Activated CD4-positive, alpha-beta T cell treated with anti-CD3 and anti-CD28 coated beads, Interleukin-2, Interleukin-6, amounts not matched to agents 100 ng/mL and 50 ng/mL, durations not matched to agents 16 hours and 8 hours (primary cell): ENCODE measurements at places on chromosomes 12 and 14.
A peak's percentile ranks its signal among the peaks of the same experiment; 100 is the strongest.

DNA sequence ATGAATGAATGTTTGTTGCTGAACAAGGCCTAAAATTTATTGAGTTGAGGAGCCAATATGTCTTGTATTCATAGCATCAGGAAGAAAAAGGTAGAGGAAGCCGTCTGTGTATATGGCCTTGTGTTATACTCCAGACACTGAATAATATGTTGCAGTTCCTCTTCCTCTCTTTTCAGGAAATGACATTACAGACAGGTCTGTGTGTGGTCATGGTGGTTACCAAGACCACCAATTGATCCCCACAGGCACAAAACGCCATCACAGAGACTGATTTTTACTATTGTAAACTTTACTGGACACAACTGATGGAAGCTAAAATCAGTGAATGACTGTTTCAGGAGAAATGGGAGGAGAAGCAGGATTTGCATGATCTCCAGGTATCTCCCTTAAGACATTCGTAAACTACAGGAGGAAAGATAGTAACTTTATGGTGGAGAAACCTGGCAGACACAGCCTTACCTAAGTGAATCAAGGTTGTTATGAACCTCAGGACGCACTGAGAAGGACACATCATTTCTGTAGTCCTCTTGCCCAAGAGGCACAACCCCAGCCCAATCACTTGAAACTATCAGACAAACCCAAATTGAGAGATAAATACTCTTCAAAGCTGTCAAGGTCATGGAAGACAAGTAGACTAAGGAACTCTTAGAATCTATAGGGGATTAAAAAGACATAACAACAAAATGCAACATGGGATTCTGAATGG lies 334.1 kb upstream of the RGS6 start:
- DNase-seq, result peak; percentile 67

- peak; percentile 66 for DNase-seq
Measured at GRCh38 chr14:50085570-50086320, 30.6 kb downstream of the VCPKMT start.

DNA sequence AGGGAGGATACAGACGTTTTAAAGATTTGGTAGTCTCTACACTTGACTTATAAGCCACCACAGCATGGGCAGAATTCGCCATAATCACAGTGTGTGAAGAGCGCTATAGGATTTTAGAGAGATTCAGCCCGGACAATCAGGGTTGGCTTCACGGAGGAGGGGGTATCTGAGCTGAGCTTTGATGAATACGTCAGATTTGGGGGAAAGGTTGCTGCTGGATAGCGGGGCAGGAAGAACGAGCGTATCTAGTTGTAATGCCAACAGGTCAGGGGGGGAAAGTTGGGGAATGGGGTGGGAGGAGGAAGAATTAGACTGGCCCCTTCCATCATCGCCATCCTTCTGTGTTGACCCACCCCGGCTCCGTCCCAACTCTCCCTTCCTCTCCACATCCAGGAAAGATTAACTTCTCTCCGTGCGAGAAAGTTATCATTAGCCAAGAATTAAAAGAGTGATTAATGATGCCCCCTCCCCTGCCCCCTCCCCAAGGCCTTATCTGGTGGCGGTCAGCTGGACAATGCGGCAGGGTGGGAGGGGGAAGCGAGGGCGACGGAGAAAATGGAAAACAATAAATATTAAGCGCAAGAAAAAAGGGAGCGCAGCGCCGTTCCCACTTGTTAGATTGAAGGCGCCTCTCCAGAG lies 13.5 kb upstream of the GPATCH2L start:
- no peak for DNase-seq

GRCh38 chr14:23174296-23175184 lies 8.9 kb downstream of the SLC7A8 start:
- DNase-seq, result no peak

- no peak for DNase-seq
Measured at GRCh38 chr12:96980991-96981414, 73.9 kb downstream of the NEDD1 start.

GRCh38 chr12:104309446-104309993 lies 6.0 kb downstream of the EID3 start:
- DNase-seq, result no peak

- DNase-seq, result no peak
Measured at GRCh38 chr12:29403991-29404390, 23.0 kb upstream of the ERGIC2 start.

GRCh38 chr14:100221533-100222223 lies 17.3 kb upstream of the YY1 start:
- peak; percentile 82 for DNase-seq

DNA sequence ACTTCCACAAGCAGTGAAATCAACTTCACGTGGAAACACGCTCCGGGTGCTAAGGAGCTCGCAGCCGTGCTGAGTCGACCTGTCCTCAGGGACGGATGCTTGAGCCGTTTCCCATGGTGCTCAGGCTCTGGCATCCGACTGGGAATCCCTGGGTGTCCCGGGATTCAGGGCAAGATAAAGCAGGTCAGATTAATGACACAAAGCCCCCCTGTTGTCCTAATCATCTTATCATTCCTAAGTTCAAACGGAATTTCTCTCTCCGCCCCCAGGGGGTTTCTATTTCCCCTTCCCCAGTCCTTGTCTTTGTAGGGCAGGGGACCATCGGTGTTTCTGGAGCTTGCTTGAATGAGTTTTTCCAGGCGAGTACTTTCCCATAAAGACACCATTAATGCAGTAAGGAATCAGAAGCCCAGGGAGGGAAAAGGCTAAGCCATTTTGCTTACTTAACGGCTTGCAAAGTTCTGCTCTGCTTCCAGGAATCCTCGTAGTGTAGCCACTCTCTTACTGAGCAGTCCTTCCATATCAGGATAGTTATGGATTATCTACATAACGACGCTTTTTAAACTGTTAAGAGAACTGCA lies 116.5 kb downstream of the TMEM132C start:
- DNase-seq, result no peak

- DNase-seq, result no peak
Measured at GRCh38 chr14:74954232-74954946, 1.0 kb downstream of the PGF start.

- no peak for DNase-seq
Measured at GRCh38 chr14:95037273-95037672, 120.1 kb downstream of the DICER1 start.

- DNase-seq, result no peak
Measured at GRCh38 chr14:61154641-61155040, 126.5 kb downstream of the TMEM30B start.

GRCh38 chr12:78331753-78332152 lies 501.1 kb downstream of the NAV3 start:
- DNase-seq, result no peak
